GM23338 (cell line): ENCODE measurements at places on chromosomes 2 and 18.

- no peak for DNase-seq
Observed at GRCh38 chr2:174632841-174633622, 35.4 kb upstream of the WIPF1 start.

- peak; percentile 87 for DNase-seq
Observed at GRCh38 chr2:216687646-216688045, 7.7 kb downstream of the IGFBP5 start.

GRCh38 chr2:69493268-69493667, 56.0 kb upstream of the NFU1 start:
- DNase-seq: peak; percentile 30

- DNase-seq: no peak
Observed at GRCh38 chr18:28802546-28802945, 625.6 kb upstream of the CDH2 start.

- no peak for DNase-seq
Observed at GRCh38 chr2:64137996-64138395, 6.2 kb downstream of the PELI1 start.

- DNase-seq: peak; percentile 49
Observed at GRCh38 chr2:205471776-205472175, 210.5 kb upstream of the NRP2 start.

DNA sequence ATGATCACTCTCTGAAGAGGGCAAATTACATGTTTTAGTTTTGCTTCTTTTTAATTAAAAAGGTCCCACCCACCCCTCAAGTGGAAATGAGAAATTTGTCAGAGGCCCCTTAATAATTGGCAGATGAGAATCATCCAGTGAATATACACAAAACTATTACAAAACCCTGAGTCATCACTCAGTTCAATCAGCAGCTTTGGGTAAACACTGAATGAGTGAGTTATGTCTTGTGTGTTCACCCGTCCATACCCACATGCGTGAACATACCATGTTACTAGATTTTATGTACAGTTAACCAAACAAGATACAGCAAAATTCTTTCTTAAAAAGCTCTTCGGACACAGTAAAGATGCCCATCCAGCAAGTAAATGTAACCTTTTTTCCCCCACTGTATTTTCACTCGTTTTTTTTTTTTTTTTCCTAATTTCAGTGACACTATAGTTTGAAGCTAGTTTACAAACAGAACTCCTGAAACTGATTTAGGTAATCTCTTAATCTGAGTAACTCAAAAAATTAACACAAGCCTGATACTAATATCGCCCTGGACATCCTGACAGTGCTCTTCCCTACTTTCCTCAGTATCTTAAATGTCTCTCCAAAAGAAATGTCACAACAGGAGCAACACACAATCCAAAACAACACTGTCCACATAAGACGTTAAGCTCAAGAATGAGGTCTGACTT, 1.4 kb downstream of the PSME4 start:
- no peak for DNase-seq

DNA sequence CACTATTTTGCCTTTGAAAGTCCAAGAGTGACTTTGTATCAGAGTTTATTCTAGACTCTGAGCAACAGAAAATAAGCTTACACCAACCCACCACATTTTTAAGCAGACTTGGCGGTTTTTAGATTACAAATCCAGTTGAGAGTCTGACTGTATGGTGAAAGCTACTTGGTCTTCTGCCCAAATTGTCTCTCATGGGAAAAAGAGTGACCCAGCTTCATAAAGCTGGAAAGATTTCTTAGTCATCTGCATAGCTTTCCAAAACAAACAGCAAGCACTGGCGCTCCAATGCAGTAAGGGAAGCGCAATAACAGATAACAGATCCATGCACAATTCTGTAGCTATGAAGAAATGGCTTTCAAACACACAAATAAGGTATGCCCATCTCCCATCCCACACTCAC, 7.1 kb downstream of the DSG1 start:
- no peak for DNase-seq

DNA sequence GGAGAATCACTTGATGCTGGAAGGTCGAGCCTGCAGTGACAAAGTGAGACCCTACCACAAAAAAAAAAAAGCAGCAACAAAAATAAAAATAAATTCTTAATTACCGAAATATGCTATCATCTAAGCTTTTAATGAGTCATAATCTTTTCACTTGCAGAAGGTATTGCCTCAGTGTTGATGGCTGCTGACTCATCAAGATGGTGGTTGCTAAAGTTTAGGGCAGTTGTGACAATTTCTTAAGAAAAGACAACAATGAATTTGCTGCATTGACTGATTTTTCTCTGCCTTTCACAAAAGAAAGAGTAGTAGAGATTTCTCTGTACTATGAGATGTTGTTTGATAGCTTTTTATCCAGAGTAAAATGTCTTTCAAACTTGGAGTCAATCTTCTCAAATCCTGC, 1809.0 kb downstream of the SUCLG1 start:
- no peak for DNase-seq

GRCh38 chr18:62757399-62758010, 42.2 kb downstream of the PHLPP1 start:
- no peak for DNase-seq
